ENCODE measurements at places on chromosomes 6 and 20.

GRCh38 chr20:2387580-2387979 is 6.9 kb downstream of the TGM6 start:
- no peak for DNase-seq

DNA sequence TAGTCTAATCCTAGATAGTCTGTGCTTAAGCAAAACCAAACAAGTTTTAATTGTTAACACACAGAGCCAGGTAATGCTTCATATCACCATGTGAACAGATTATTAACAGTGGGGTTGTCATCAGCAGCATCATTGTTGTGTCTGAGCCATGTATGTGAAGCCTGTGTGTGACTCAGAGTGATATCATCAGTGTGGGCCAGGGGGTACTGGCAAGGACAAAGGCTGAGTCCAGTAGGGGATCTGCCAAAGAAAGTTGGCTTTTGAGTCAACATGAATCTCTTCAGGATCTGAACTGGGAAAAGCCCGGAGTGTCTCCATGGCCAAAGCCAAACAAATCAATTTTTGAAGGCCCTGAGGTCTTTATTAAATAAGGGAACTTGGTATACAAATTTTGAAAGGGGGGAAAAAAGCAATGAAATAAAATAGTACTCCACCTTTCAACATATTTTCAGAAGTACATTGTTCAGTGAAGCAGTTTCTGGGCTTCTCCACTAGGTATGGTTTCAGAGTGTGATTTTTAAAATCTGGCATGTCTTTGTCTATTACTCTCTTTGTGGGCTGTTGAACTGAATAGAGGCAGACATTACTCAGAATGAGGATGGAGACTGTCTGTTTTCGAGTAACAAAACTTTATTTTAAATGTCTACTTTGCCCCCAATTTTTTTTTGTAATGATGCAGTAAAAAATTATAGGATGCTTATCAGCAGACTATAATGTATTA is 444.2 kb upstream of the JAG1 start:
- DNase-seq = peak; percentile 48

DNA sequence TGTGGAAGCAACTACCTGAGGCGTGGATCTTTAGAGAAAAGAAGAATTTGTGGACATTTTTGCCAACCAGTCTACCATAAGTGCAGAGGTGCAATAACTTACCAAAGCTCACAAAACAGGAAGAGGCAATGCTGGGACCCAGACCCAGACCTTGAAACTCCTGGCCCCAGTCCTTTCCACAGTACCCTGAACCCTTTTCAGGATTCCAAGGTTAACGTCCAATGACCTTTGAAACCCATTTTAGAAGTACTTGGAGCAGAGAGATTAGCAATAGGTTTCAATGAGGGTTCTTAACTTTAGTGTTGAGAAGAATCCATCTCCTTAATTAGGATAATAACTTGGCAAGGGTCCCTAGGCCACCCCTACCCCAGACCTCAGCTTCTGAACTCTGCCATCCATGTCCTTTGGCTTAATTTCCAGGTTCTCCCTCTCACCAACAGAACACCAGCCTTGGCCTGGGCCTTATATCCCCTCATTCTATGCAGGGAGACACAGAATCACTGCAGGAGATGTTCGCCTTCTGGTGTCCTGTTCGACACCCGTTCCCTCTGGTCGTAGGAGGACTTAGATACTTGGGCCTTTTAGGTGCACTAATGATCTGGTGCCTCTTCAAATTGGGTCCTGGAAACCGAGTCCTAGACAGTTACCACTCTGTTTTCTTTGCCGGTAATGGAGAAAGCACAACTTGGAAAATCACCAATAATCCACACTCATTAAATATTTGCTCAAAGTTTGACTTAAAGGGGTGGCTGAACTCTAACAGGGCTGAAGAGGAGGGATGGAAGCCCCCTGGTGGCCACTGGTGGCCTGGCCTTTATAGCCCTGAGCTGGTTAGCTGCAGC is 40.6 kb downstream of the ISM1 start:
- peak; percentile 81 for DNase-seq

GRCh38 chr6:47152666-47153403 is 110.7 kb upstream of the ADGRF1 start:
- DNase-seq = peak; percentile 75

DNA sequence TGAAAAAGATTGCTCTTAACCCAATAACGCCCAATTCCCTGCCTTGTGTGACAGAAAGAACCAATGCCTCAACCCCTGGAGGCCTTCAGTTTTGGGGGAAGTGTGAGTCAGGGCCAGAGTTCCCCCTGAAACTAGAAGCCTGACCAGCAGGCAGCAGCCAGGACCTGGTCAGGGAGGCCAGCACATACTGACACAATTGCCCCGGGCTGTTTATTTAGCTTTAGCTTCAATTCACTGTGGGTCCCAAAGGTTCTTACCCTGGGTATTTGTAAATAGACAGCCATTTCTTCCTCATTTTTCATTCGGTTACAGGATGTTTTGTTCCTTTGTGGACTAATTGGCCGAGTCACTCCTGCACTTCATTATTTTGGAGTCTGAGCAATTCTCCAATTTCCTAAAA is 195.6 kb downstream of the PKHD1 start:
- DNase-seq = no peak

DNA sequence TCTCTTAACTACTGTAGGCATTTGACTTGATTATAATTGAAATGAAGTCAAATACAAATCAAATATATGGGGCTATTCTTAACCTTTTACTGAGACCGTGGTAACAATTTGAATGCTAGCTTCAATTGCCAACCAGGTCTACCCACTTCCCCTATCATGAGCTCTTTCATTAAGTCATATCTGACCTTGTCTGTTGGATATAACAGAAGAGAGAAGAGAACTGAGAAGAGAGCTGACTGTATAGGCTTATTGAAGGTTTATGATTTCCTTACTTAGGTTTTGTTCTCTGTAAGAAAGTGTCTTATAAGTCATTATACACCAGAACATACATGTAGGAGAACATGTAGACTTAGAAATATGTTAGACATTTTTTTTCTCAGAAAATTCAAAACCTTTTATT is 549.4 kb downstream of the COL12A1 start:
- DNase-seq = no peak

GRCh38 chr20:13995086-13995665 is at the start of gene MACROD2:
MACROD2 (plus strand) TSS chr20:13995516.
- DNase-seq = peak; percentile 100

GRCh38 chr6:12844284-12845223 is 128.0 kb downstream of the PHACTR1 start:
- DNase-seq = peak; percentile 63

DNA sequence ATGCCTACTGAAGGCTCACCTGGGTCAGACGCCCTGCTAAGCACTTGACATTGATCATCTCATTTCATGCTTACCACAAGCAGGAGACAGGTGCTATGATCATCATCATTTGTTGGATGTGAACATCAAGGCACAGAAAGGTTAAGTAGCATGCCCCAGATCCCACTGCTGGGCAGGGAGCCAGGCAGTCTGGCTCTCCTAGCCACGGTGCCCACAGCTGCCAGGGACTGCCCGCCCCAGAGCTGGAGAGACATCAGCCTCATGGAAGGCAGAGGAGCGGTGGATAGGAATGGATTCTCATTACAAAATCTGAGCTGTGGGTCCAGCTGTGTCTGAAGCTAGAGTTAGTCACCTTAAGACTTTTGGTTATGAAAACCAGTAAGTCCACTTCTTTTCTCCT is 3.6 kb downstream of the SULF2 start:
- DNase-seq = no peak

- no peak for DNase-seq
Observed at GRCh38 chr6:23394681-23395080, 731.3 kb upstream of the NRSN1 start.

DNA sequence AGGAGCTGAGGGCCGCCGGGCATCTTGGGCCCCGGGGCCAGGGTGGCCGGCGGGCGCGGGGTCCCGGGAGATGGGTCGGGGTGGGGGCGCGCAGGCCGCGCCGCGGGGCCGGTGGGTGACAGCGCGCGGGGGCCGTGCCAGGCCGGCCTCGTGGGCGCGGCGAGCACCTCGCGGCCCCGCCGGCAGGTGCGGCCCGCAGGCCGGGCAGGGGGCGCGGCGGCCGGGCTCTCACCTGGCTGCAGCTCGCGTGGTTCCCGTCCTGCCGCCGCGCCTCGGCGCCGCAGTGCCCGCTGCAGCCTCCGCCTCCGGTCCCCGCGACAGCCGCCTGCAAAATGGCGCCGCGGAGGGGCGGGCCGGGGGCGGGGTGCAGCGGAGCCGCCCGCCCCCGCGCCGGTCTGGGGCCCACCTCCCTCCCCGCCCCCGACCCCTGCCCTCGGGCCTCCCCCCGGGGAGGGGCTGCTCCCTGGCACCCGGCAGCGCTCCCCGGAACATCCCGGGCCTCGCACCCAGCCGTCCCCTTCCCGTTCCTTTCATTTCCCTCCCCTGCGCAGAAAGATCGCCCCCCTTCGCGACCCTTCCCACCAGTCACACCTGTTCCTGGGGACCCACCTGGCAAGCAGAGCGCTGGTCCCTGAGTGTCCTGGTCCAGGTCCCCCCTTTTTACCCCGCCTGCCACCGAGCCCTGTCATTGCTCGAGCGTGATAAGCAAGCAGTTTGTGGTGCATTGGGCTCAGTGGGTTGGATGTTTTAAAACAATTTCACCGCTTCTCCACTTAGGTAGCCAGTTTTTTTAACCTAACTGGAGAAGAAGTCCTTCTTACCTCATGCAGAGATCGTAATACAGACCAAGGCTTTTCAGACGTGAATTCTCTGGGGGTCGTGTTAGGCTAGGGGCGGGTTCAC is at the start of gene SLC23A2:
Gene SLC23A2, minus strand, starts transcription at position 337 of the 903 bp plus-strand sequence. CDS start 68,948 bp downstream, outside the sequence.
- DNase-seq = peak; percentile 87

- no peak for DNase-seq
Observed at GRCh38 chr6:90294614-90294988, 2.0 kb downstream of the BACH2 start.

DNA sequence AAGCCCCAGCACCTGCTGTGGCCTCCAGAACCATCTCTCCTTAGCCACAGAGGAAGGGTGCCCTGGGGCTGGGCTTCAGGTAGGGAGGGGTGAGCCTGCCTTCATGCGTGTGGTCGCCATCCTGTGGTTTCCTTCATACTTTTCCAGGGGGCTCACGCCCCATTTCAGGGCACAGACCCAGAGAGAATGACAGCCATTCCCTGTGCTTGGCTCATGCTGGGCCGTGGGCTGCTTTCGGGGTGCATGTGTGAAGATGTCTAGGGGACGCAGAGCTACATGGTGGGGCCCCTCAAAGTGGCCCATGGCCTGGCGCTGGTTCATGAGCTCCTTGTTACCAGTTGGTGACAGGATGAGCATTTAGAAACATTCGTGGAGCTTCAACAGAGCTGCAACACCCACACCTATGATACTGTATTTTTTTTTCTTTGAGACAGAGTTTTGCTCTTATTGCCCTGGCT is 190.3 kb upstream of the SLC24A3 start:
- no peak for DNase-seq

- no peak for DNase-seq
Observed at GRCh38 chr6:107230024-107230423, 114.7 kb upstream of the BEND3 start.

GRCh38 chr6:118524686-118525085 is 23.4 kb upstream of the PLN start:
- DNase-seq = no peak

- DNase-seq = no peak
Observed at GRCh38 chr6:101683884-101684283, 290.4 kb downstream of the GRIK2 start.

GRCh38 chr6:66948106-66948505 is 1241.1 kb upstream of the EYS start:
- no peak for DNase-seq

DNA sequence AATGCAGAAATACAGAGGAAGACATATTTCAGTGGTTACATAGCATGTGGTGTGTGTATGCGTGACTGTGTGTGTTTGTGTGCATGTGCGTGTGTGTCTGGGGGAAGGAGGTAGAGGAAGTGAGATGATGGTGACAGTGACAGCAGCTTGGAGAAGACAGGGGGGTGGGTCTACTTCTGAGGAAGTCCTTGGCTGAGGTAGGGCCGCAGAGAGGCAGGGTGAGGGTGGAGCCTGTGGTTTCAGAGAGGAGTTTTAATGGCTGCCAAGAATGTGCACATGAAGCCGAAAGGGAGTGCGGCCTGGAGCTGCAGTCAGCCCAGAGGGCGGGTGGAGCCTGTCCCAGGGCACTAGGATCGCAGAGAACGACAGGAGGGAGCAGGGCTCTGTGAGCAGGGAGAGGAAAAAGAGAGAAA is 22.7 kb upstream of the RNF24 start:
- peak; percentile 91 for DNase-seq

DNA sequence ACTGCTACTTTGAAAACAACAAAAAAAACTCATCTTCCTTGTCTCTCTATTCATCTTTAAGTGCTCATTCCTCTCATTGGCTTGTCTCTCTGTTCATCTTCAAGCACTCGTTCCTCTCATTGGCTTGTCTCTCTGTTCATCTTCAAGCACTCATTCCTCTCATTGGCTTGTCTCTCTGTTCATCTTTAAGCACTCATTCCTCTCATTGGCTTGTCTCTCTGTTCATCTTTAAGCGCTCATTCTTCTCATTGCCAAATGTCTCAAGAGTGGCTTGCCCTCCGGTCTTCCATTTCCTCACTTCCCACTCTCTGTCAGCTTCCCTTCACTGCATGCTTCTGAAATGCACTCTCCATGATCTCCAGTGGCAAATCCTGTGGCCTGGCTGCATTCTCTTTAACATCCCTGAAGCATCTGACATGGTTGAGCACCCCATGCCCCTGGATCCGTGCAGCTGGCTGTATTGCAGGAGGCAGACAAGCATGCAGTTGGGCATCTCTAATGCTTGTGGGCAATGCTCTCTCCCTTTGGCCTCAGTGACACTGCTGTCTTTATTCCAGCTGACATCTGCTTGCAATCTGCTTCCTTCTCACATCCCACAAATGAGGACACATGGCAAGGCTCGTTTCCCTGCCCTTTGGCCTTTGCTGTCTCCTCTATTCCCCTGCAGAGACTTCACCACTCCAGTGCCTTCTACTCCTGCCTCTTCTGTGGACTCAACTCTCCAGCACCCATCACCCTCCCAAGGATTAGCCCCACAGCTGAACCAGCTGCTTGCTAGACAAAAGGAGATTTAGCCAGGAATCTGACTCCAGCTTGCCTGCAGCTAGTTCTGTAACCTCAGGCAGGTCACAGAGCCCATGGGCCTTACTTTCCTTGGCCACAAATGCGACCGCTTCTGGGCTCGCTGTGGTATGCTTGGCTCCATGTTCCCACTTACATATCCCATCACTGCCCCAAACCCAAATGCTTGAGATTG is 143.2 kb upstream of the SNX9 start:
- DNase-seq = no peak

DNA sequence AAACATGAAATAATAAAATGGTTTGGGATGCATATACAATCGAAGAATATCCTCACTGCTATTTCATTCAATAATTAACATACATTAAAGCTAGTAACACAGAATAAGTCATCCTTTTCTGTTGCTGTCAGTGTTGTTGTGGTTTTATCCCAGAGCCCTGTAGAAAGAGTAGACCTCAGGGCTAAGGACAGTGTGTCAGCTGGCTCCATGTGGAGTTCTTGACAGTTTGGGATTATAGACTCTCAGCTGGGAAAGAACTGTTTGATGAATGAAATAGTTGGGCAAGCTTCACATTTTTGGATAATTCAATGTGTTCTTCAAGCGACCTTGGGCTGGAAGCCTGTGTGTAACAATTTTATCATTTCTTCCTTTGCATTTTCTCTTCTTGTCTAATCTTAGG is 10.1 kb downstream of the UTRN start:
- no peak for DNase-seq
